NCI-H1417 treated with DMSO at 0.1 percent for 48 hours (cell line): ENCODE measurements at places on chromosomes 11 and 22.

- DNase-seq, result no peak
Measured at GRCh38 chr11:905952-906351, 4.7 kb downstream of the CHID1 start.

GRCh38 chr11:7544021-7544420 lies 30.2 kb downstream of the PPFIBP2 start:
- DNase-seq, result no peak

- DNase-seq, result no peak
Measured at GRCh38 chr11:64485074-64485473, 105.9 kb upstream of the SLC22A12 start.

- DNase-seq, result no peak
Measured at GRCh38 chr11:441418-442274, at the start of gene ANO9. Gene ANO9 (minus strand): TSS chr11:442011. CDS start chr11:441926, 85 bp downstream.

DNA sequence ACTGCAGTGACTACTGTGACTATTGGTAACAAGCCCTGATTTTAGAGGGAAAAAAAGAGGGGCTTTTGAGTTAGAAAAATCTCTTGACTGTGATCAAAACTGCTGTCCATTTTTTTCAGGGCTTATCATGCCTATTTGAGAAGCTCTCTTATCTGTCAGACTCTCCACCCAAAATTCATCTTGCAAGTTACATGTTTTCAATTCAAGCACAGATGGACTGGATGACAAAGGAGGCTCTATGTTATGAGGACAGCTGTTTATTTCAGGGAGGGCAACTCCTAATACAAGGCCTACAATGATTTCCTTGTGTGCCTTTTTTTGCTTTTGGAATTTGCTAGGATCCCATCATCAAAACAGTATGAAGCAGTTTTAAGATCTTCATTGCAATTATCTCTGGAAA lies 35.2 kb upstream of the USP47 start:
- no peak for DNase-seq

GRCh38 chr11:134387501-134387900 lies 24.5 kb downstream of the B3GAT1 start:
- DNase-seq, result no peak
